Activated T-helper 1 cell treated with anti-CD3 and anti-CD28 coated beads, Interleukin-12 subunit alpha, Interleukin-12 subunit beta, Interleukin-2, Interleukin-4 antibody, amounts not matched to agents 30 ng/mL and 10 ng/mL and 1 ng/mL, durations not matched to agents 14 hours and 24 hours and 36 hours (primary cell): ENCODE measurements at places on chromosomes 12 and 14. TPM values are rescaled to one million over a fixed set of nuclear protein-coding genes. Genes with fewer than 3 reads are reported as not detected.

Gene HCAR1
- total RNA-seq, result 7.6 and 8.6 TPM in 2 replicates

Gene CFAP54
- total RNA-seq, result 0.17 and 0.34 TPM in 2 replicates

Gene NRL
- 2.1 and 2.7 TPM in 2 replicates for total RNA-seq

DNA sequence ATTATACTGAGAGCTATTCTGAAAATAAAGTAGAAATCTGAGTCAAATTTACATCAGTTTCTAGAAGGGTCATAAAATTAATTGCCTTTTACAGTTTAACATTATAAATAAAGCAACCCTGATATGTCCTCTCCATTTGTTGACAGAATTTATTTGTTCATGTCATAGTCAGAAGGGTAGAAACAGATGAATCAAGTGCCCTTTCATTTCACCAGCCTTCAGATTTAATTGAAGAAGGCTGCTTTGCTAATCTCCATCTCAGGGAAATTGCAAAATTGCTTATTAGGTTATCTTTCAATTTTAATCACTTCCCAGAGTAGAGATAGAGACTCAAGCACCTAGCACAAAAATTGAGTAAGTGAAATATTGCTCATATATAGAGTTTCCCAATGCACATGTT, 76.8 kb downstream of the ATXN7L3B start:
- H3K4me3 ChIP-seq, result no peak overlapping the region
- no peaks in the 10 kb centered on the region for H3K4me1 ChIP-seq
- no peak for DNase-seq
- H3K27me3 ChIP-seq, result no peaks in the 10 kb centered on the region
- no peak overlapping the region for H3K27ac ChIP-seq

Gene A2ML1
- total RNA-seq, result not detected in 2 replicates

DNA sequence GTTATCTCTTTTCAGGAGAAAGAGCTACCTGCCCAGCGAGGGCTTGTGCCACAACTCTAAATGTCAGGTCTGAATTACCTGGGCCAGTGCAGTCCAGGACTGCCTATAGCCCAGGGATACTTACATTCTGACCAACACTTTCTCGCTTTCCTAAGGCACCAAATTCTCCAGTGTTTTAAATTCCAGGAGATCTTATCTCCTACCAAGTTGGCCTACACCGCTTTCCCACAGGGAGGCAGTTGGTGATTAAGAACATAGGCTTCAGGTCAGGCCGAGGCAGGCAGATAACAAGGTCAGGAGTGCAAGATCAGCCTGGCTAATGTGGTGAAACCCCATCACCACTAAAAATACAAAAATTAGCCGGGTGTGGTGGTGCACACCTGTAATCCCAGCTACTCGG, 41.1 kb downstream of the RPS29 start:
- no peak overlapping the region for H3K27ac ChIP-seq
- DNase-seq, result no peak
- no peaks in the 10 kb centered on the region for H3K4me1 ChIP-seq
- H3K4me3 ChIP-seq, result no peak overlapping the region
- peaks cover 2% of the 10 kb centered on the region for H3K27me3 ChIP-seq

Gene RNFT2
- total RNA-seq, result 8.0 and 11.8 TPM in 2 replicates

DNA sequence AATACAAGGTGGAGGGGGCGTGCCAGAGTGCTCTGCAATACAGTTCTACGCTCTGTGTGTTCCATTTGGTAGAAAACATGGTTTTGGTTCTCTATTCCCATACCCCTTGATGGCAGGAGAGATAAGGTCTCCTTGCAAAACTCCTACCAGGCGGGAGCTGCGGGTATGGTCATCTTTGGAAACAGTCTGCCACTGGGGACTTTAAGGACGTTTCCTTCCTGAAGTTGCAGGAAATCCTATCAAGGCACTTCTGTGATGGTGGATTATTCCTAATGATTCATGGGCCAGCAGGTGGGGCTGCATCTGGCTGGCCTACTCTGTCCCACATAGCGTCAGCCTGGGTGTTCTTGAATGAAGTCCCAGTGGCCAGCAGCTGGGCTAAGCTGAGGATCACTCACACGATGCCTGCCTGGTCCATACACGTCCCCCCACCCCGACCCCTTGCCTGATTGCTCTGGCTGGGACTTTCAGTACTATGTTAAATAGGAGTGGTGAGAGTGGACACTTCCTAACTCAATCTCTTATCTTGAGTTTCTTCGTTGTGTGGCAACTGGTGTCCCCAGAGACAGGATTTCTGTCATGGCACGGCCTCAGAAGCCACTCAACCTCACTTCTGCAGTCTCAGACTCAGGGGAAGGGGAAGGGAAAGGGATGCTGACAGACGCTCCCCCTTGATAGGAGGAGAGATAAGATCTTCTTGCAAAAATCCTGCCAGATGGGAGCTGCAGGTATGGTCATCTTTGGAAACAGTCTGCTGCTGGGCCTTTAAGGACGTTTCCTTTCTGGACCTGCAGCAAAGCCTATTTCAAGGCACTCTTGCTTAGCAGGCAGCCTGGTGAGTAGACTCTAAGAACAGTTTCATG, 61.0 kb upstream of the FKBP4 start:
- no peak overlapping the region for H3K4me3 ChIP-seq
- H3K27ac ChIP-seq, result no peak overlapping the region
- DNase-seq, result no peak
- peaks cover 6% of the 10 kb centered on the region for H3K27me3 ChIP-seq
- H3K4me1 ChIP-seq, result peaks cover 18% of the 10 kb centered on the region

- peak; percentile 29 for DNase-seq
- no peaks in the 10 kb centered on the region for H3K36me3 ChIP-seq
- H3K4me1 ChIP-seq, result no peaks in the 10 kb centered on the region
- no peaks in the 10 kb centered on the region for H3K27me3 ChIP-seq
Observed at GRCh38 chr14:88667555-88668273, 104.9 kb downstream of the ZC3H14 start.

DNA sequence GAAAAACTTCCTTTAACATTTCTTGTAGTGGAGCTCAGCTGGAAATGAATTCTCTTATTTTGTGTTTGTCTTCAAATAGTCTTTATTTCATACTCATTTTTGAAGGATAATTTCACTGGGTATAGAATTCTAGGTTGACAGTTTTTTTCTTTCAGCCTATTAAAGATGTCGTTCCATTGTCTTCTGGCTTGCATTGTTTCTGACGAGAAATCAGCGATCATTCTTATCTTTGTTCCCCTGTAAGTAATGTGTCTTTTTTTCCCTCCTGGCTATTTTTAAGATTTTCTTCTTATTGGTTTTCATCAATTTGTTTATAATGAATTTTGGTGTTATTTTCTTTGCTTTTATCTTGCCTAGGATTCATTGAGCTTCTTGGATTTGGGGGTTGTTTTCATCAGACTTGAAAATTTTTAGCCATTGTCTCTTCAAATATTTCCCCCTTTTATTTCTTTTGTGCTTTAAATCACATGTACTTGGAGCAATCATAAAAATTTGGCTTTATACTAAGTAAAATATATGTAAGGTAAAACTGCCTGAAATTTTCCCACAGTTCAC, 89.4 kb downstream of the UNC79 start:
- H3K27ac ChIP-seq, result no peak overlapping the region
- H3K36me3 ChIP-seq, result peaks cover 4% of the 10 kb centered on the region
- no peak overlapping the region for H3K4me3 ChIP-seq
- no peaks in the 10 kb centered on the region for H3K4me1 ChIP-seq
- DNase-seq, result no peak
- peaks cover 4% of the 10 kb centered on the region for H3K27me3 ChIP-seq

GRCh38 chr14:92387578-92387977, 64.6 kb downstream of the SLC24A4 start:
- H3K36me3 ChIP-seq, result no peaks in the 10 kb centered on the region
- no peak overlapping the region for H3K27ac ChIP-seq
- no peaks in the 10 kb centered on the region for H3K27me3 ChIP-seq
- no peak for DNase-seq
- H3K4me3 ChIP-seq, result no peak overlapping the region

GRCh38 chr12:50039151-50039835, 14.0 kb upstream of the RACGAP1 start:
- H3K4me3 ChIP-seq, result no peak overlapping the region
- H3K36me3 ChIP-seq, result no peaks in the 10 kb centered on the region
- H3K4me1 ChIP-seq, result peaks cover 24% of the 10 kb centered on the region
- H3K27ac ChIP-seq, result no peak overlapping the region
- peak; percentile 73 for DNase-seq
- H3K27me3 ChIP-seq, result peaks cover 16% of the 10 kb centered on the region

Gene FGD6
- 0.64 and 0.86 TPM in 2 replicates for total RNA-seq

DNA sequence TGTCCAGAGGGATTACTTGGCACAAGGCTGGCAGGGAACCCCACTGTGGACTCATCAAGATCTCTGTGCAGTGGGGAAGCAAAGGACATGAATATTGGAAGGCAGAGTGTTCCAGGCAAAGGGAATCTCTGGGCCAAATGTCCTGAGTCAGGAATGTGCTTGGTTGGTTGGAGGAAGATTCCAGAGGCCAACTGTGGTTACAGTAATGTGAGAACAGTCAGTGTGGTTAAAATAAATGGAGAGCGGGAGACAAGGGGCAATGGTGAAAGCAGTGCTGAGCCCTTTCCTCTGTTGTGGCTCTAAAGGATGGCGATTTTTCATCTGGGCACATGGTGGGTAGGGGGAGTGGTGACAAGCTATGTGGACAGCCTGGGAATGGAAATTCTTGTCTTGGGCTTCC, 948.2 kb downstream of the BCL11B start:
- peaks cover 2% of the 10 kb centered on the region for H3K36me3 ChIP-seq
- H3K4me3 ChIP-seq, result no peak overlapping the region
- peaks cover 4% of the 10 kb centered on the region for H3K4me1 ChIP-seq
- H3K27me3 ChIP-seq, result no peaks in the 10 kb centered on the region
- DNase-seq, result no peak
- no peak overlapping the region for H3K27ac ChIP-seq

GRCh38 chr12:6262623-6263022, 47.9 kb upstream of the PLEKHG6 start:
- no peak overlapping the region for H3K27ac ChIP-seq
- no peaks in the 10 kb centered on the region for H3K36me3 ChIP-seq
- H3K4me1 ChIP-seq, result peaks cover 27% of the 10 kb centered on the region
- no peak for DNase-seq

GRCh38 chr14:38505221-38505972, 249.5 kb upstream of the CLEC14A start:
- DNase-seq, result no peak
- H3K36me3 ChIP-seq, result no peaks in the 10 kb centered on the region
- no peaks in the 10 kb centered on the region for H3K27me3 ChIP-seq

DNA sequence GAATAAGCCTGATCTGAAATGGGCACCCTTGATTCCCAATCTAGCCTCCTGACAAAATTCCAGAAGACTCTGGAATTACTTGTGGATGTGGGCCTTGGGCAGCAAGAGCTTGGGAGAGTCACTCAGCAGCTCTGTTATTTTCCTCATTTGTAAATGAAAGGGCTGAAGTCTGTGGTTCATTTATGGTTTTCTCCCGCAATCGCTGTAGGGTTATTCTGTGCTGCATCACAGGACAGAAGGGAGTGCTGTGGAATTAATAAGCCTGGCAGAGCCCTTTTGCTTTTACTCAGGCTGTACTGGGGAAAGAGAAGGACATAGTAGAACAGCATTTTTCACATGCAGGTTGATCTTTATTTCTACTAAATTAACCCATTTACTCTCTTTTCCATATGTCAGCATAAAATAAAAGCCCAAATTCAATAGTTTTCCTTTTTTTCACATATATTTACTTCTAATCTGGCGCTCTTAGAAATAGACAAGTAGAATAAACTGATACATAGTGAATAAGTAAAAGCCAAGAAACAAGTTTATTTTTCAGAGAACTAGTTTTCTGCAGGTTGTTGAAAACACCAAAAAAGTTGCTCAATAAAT, 49.2 kb downstream of the DUSP16 start:
- peaks cover 36% of the 10 kb centered on the region for H3K4me1 ChIP-seq
- no peak overlapping the region for H3K4me3 ChIP-seq
- H3K27ac ChIP-seq, result no peak overlapping the region
- peaks cover 48% of the 10 kb centered on the region for H3K36me3 ChIP-seq
- DNase-seq, result no peak

- H3K27ac ChIP-seq, result no peak overlapping the region
- H3K27me3 ChIP-seq, result peaks cover 2% of the 10 kb centered on the region
- H3K36me3 ChIP-seq, result no peaks in the 10 kb centered on the region
- H3K4me3 ChIP-seq, result no peak overlapping the region
- no peaks in the 10 kb centered on the region for H3K4me1 ChIP-seq
Observed at GRCh38 chr14:88937706-88938105, 113.3 kb downstream of the TTC8 start.

GRCh38 chr12:32334371-32334777, 65.0 kb upstream of the FGD4 start:
- H3K27ac ChIP-seq, result no peak overlapping the region
- peaks cover 9% of the 10 kb centered on the region for H3K4me1 ChIP-seq
- no peak for DNase-seq

- H3K4me1 ChIP-seq, result peaks cover 56% of the 10 kb centered on the region
- H3K36me3 ChIP-seq, result peaks cover 7% of the 10 kb centered on the region
- H3K4me3 ChIP-seq, result peak overlapping the region; percentile 11
- DNase-seq, result no peak
- peak overlapping the region; percentile 84 for H3K27ac ChIP-seq
Observed at GRCh38 chr14:65321370-65321875, 91.1 kb upstream of the FUT8 start.

Gene TRAFD1
- total RNA-seq, result 46.5 and 46.7 TPM in 2 replicates

DNA sequence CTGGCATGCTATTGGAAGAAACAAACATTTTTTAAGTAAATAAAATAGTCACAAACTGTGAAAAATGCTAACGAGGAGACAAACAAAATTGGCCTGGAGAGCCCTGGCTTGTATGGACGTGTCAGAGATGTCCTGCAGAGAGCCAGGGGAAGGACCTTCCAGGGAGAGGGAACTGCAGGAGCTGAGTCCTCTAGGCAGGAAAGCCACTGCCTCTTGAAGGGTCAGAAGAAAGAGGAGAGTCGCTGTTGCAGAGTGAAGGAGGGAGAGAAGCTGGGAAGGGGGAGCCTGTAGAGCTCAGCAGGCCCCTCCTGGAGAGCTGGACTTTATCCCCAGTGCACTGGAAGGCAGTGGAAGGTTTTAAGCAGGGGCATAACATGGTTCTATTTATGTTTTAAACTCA, 80.3 kb upstream of the PWP1 start:
- H3K4me1 ChIP-seq, result no peaks in the 10 kb centered on the region
- H3K27me3 ChIP-seq, result no peaks in the 10 kb centered on the region
- H3K36me3 ChIP-seq, result no peaks in the 10 kb centered on the region

GRCh38 chr12:65343801-65344200, 65.3 kb downstream of the MSRB3 start:
- DNase-seq, result no peak
- no peak overlapping the region for H3K27ac ChIP-seq
- no peaks in the 10 kb centered on the region for H3K36me3 ChIP-seq
- H3K4me3 ChIP-seq, result no peak overlapping the region

GRCh38 chr12:121365416-121366062, 13.3 kb upstream of the ANAPC5 start:
- peak overlapping the region; percentile 2 for H3K27ac ChIP-seq
- H3K36me3 ChIP-seq, result no peaks in the 10 kb centered on the region
- no peak overlapping the region for H3K4me3 ChIP-seq
- peaks cover 5% of the 10 kb centered on the region for H3K4me1 ChIP-seq
- DNase-seq, result no peak

Gene TOMM20L
- total RNA-seq, result not detected in 2 replicates

Gene MDP1
- total RNA-seq, result 11.6 and 12.9 TPM in 2 replicates

DNA sequence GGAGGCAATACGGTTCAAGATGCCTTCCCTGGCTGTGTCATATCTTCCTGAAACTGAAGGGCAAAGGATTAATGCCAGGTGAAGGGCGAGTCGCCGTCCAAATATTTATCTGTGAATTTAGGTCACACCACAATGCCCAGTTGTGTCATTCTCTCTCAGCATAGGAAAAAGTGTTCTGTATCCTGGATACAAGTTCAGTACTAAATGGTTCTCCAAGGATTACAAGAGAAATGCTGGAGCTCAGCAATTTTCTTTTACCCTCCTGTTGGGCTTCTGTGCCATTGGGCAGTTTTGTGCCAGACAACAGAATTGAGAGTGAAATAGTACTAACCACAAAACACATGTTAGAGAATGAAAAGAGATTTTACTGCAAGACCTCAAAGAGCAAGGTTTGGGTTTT, 493.9 kb downstream of the EGLN3 start:
- H3K36me3 ChIP-seq, result no peaks in the 10 kb centered on the region
- H3K27ac ChIP-seq, result no peak overlapping the region
- no peak for DNase-seq
- no peaks in the 10 kb centered on the region for H3K27me3 ChIP-seq
- H3K4me3 ChIP-seq, result no peak overlapping the region
